ENCODE measurements at places on chromosomes 1 and 21.

DNA sequence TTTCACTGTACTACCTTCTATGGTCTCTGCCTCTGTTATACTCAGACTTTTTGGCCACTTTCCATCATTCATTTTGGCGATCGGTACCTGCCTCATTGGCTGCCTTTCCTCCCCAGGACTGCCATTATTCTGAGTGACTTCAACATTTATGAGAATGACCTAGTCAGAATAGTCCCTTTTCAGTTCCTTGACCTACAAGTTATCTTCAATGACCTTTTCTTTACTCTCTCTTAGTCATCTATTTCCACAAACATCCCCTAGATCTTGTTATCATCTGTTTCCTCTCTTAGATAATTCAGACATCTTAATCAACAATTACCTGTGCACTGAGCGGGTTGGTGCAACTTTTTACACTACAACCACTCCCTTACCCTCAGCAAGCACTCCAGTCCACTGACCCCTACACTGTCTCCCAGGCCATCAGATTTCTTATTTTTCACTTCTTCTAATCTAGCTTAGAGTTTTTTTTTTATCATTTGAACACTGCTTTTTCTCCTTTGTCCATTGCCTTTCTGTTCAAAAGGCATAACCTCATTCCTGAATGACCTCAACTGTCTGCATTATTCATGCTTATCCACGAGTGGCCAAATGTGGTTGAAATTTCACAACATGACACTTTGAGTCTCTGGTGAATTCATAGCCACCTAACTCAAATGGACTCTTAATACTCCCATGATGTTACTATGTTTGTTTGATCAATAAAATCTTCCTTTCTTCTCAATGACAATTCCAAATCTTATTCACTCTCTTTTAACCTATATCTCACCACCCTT is 112.7 kb downstream of the HMCN1 start:
- no peak for DNase-seq

DNA sequence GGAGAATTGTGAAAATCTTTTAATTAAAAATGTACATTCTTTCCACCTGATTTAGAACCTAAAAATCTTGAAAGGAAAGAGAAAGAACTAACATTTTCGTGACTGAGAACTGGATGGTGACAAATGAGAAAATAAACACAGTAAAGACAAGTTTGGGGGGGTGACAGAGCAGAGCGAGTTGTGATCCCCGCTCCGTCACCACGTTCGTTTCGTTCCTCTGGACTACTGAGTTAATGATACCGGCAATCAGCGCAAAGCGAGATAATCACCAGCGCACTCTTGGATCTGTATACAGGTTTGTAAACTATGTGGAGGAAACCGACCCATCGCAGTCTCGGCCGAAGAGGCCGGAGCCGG is 31.2 kb upstream of the CFAP126 start:
- DNase-seq = no peak

DNA sequence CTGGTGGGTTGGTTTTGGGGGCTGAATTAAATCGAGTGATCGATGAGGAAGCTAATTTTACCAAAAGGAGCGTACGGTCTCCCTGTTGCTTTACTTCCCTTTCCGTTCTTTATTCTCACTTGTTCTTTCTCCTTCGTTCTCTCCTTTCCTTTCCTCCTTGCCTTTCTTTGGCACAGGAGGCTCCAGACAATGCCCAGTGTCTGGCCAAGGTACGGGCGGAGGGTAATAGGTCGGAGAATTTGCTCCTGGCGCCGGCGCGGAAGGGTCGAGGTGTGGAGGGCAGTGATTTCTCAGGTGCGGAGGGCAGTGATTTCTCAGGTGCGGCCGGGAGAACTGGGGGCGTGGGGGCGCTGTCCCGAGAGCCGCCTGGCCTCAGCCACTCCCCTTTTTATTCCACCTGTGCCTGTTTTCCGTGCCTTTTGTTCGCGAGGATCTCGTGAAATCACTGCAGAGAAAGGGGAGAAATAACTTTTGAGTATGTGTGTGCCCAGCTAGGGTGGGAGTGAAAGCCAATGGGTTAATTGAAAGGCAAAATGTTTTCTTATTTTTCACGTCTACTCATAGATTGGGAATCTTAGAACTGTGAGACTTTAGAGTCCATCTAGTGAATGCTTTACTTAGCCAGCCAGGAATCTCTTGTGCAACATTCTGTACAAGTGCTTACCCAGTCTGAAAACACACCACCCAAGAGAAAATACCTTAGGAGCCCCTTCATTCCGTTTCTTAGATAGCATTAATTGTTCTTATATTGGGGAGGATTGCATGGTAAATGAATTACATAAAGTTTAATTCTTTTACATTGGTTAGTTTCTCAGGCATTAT is 1.3 kb downstream of the FNBP1L start:
- DNase-seq = no peak

DNA sequence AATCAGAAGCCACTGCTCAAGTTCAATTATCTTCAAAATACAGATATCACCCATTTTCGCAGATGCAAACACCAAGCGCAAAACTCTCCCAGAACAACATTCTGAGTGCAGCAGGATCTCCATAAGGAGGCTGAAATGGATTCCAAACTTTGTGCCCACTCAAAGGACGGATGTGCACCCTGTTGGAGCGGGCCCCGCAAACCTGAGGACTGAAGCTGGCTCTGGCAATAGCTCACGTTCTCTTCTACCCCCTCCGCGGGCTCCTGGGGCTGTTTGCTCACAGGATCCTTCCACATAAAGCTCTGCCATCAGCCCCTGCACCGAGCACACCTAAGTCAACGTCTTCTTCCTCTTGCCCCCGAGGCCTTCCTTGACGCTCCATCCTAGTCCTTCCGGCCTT is 11.7 kb upstream of the RCSD1 start:
- DNase-seq = no peak

DNA sequence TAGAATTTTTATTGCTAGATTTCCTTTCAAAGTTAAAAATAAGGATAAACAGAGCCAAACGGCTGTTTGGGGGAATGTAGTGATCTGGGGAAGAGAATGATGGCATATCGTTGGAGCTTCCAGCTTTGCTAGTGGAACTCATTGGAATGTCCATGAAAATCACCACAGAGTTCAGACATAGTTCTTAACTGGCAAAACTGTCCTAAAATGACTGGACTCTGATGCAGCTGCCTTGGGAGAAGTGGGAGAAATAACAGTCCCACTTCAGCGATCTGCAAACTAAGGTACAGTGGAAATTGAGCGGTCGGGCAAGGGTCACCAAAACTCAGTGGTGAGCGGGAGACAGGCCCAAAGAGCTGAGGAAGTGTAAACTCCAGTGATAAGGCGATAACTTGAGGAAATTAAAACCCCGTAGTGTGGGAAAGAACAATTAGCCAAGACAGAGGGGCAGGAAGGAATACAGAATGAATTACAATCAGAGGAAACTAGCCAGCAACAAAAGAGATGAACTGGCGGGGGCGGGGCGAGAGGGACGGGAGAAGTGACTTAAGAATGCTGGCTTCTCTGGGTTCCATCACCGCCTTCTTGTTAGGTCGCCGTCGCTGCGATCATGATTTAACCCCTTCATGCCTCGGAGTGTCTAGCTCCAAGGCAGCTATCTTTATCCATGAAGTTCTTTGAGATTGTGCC is 89.8 kb upstream of the ARHGAP29 start:
- no peak for DNase-seq

DNA sequence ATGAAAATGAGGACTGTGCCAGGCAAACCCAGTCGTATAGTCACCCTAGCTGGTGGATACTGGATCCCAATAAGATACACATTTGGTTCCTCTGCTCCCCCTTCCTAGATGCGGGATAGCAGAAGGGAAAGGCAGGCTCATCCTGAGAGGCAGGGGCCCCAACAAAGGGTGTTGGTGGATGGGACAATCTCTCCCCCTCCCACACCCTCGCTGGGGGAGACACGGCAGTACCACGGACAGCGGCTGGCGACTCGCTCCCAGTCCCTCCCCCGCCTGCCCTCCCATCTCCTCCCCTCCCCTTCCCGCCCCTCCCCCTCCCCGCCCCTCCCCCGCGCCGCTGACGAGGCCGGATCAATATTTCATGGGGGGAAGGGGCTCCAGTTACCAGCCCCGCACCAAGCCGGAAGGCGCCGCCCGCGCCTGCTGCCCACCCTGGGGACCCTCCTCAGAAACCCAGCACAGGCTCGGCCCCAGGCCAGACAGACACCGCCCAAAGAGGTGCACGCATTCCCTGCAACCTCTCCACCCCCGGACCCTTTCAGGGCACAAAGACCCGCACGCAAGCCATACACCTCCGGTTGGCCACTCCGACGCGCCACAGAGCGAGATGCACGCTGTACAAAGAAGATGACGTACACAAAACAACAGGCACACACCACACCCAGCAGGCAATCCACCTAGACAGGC is 11.5 kb downstream of the RIMS3 start:
- no peak for DNase-seq

GRCh38 chr1:202663131-202663530 is 47.1 kb downstream of the SYT2 start:
- no peak for DNase-seq

DNA sequence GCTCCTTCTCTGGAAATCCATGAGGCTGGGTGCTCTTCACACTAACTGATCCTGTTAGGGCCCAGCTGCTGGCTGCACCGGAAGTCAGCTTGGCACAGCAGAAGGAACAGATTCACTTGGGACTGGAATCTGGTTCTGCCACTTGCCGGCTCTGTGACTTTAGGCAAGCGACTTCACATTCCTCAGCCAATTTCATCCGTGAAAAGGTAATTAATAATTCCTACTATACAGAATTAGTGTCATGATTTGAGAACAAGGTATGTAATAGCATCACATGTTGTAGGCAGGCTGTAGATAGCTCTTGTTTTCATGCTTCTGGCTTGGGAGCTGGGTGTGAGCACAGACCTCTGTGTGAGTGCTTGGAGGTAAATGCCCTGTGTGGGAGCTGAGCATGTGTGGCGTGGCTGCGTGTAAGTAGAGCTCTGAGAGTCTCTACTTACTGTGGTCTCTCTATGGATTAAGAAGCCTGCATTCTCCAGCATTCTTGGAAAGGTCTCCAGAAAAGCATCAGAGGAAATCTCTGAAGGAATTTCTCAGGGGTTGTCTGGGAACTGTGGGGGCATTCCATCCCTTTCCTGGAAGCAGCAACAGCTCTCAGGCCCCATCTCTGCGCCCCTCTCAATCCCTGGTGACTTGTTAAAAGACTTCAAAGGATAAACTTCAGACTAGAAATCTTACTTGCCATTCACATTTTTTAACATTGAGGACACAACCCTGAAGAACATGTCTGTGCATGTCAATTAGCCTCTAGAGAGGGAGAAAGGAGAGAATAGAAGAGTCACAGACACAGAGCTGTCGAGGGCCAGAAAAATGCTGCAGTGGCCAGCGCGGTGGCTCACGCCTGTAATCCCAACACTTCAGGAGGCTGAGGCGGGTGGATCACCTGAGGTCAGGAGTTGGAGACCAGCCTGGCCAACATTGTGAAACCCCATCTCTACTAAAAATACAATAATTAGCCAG is 47.7 kb upstream of the PPM1J start:
- no peak for DNase-seq

GRCh38 chr1:42957880-42958487 is 684 bp downstream of the SLC2A1 start:
- no peak for DNase-seq

DNA sequence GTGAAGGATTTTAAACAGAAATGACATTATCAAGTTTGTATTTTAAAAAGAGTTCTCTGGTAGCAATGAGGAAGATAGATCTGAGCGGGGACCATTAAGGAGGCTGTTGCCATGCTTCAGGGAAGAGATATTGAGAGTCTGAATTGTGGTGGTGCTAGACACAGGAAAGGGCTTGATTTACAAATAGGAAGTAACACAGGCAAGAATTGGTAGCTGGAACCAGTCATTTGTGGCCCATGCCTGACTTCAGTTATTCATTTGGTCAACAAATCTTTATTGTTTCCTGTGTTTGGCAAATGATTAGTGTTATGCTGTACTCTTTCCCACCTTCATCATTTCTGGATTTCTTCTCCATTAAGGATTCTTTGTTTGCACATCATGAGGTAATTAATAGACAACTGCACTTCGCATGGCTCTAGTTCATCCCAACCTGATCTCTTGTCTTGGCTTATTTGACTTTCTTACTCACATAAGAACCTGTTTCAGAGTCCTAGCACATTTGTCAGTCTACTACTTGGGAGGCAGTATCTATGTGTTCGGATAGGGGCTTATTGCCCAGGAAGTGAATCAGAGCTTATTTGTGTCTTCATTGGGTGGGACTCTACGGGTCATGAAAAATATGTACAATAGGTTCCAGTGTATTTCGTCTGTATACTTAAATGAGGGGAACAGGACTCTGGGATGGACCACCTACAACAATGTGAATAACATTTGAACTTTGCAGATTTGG is 32.3 kb downstream of the EEIG2 start:
- DNase-seq = no peak

- no peak for DNase-seq
Measured at GRCh38 chr1:48588061-48588460, 116.1 kb upstream of the SPATA6 start.

GRCh38 chr1:16968372-16968771 is 12.0 kb downstream of the MFAP2 start:
- no peak for DNase-seq

GRCh38 chr1:71414179-71414578 is 333.3 kb upstream of the ZRANB2 start:
- no peak for DNase-seq

DNA sequence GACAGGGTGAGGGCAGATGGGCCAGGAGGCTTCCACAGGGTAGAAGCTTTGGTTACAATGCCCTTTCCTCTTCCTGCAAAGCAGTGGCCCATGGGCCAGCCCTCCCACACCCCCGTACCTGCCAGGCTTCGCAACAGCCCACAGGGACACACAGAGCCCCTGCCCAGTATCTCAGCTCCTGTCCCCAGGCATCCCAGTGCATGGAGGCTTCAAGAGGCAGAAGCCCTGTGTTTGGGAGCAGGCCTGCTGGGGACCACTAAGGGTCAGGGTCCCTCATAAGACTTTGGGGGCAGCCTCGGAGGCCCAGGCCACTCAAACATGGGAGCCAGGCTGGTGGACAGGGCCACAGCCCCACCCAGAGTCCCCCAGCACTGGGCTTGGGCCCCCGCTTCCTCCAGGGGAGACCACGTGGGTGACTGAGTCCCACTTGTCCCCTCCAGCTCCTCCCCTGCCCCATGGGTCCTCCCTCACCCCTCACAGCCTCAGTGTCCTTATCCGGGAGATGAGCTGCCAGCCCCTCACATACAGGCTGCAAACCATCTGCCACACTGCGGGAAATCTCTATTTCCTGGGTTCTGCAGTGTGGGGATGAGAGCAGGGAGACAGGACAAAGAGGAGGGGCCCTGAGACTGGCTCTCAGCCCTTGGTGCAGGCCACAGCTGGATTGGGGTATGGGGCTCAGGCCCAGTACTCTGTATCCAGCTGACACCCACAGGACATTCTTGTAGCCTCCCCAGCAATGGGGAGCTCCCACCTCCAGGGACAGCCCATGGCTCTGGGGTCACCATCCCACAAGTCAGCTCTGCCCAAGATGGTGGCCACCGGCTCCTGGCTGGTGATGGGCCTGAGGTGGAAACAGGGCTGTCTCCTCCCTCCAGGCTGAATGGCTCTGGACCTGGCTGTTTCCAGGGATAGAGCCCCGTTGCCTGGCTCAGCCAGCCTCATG is 50.7 kb downstream of the WNT9A start:
- no peak for DNase-seq

DNA sequence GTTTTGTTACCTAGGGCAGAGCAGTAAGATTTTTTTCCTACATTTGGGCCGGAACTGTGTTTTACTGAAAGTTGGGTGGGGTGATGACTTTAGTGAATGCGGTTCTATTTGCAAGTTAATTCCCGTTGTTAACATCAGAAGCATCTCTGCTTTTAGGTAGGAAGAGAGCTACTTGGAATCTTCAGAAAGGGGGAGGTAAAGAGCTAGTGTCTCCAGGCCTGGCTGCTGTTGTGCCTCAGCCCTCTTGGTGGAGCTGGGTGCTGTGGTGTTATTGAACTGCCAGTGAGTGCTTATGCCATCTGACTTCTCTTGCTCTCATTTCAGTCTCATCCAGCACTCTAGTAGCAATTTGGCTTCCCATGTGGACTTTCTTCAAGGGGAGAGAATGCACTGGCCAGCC is 3.4 kb downstream of the KDM4A start:
- no peak for DNase-seq
